Naive thymus-derived CD8-positive, alpha-beta T cell (primary cell): ENCODE measurements at places on chromosomes 1 and 21.

GRCh38 chr1:230682882-230683610 lies 30.9 kb downstream of the AGT start:
- DNase-seq, result no peak

DNA sequence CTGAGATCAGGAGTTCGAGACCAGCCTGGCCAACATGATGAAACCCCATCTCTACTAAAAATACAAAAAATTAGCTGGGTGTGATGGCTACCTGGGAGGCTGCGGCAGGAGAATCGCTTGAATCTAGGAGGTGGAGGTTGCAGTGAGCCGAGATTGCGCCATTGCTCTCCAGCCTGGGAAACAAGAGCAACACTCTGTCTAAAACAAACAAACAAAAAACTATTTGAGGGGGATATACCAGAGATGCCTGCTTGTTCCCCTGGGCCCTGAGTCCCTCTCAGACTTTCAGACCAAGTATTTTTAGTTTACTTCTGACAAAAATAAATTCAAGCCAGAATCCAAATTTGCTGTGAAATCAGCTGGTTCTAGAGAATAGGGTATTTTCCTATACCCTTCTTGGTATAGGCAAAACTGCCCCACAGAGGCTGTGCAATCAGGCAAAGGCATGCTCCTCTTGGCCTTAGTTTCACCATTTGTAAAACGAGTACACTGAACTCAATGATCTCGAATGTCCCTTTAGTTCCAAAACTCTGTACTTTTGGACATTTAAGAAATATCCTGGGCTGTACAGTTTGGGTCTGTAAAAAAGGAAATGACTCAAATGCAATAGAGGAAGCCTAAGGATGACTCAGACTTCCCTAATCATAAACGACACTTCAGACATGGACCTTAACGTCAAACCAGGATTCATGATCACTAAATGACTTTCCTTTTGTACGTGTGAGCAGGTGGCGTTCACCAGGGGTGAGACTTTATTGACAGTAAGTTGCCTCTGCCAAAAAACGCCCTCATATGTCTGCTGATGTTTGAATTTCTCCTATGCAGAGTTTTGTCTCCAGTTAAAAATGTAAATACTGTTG lies 16.1 kb downstream of the ENSA start:
- DNase-seq, result no peak

DNA sequence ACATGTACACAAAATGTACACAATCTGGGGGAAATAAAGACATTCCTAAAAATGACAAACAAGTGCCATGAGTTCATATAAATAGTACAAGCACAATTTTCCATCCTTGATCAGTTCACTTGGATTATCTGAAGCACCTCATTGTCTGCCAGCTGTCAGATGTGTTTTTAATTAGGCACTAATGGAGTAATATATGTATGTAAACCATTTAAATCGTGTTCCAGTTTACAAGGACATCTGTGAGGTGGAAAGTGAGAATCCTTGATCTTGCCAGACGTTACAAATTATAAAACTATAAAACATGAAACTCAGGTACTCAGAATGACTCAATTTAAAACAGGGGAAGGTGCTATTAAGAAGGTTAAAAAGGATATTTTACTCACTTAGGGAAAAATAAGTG lies 1312.2 kb downstream of the PLA2G4A start:
- no peak for DNase-seq

- DNase-seq, result no peak
These were observed 74.9 kb downstream of the NFASC start for GRCh38 chr1:204945565-204945977.

- no peak for DNase-seq
These were observed 142.4 kb downstream of the PLPP3 start for GRCh38 chr1:56436912-56437417.

DNA sequence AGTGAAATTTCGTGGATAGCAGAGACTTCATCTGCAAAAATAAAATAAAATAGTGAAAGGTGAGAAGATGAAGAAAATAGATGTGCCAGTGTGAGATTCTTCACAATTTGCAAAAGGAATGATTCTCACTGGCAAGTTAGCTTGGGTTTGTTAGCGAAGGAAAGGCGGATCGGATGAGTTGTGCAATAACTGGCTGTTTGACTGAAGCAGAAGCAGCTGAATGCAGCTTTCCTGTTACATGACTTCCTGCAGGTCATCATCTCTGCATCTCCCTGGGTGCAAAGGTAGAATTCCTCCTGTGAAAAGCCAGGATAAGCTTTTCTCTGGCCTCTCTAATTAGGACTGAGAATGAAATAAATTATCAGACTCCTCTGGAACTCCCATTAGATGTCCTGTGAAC lies 263.1 kb upstream of the CHRM3 start:
- DNase-seq, result no peak

GRCh38 chr1:25095635-25096200 lies 136.6 kb downstream of the SYF2 start:
- peak; percentile 61 for DNase-seq

- no peak for DNase-seq
These were observed 113.0 kb upstream of the GADD45A start for GRCh38 chr1:67571901-67572593.

DNA sequence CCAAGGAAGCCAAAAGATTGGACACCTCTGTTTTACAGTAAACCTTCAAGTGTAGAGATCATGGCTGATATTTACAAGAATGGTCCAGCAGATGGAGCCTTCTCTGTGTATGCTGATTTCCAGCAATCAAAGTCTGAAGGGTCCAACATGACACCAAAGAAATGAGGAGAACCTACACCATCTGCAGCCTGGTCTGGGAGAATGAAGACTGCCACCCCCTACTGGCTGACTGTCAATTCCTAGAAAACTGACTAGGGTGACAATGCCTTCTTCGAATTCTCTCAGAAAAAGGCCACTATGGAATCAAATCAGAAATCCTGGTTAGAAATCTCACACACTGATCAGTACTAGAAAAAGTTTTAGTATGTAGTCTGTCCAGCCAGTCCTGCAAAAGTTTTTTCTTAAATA lies 83.3 kb downstream of the CDC42BPA start:
- no peak for DNase-seq

DNA sequence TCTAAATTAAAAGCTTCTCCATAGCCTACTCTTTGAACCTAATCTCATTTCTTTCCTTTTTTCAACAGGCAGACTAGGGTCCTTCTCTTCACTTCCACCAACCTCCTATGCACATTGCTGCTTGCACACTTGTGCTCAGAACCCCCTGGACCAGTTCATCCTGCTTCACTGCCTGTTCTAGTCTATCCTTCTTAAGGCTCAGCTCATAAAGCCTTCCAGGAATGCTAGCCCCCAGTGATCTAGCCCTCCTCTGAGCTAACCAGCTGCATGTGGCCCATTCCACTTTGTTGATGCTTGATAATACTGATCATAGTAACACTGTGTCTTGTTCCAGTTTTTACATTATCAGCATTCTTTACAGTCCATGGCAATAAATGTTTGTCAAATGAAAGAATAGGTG lies 22.9 kb upstream of the PHGDH start:
- no peak for DNase-seq

GRCh38 chr1:59815892-59816291 lies 1.1 kb downstream of the HOOK1 start:
- no peak for DNase-seq

- no peak for DNase-seq
These were observed at the start of gene COL16A1 for GRCh38 chr1:31703431-31704270. COL16A1 (minus strand) TSS chr1:31704017; CDS start chr1:31702193, 1,824 bp downstream.

- no peak for DNase-seq
These were observed 1.2 kb upstream of the CAPN2 start for GRCh38 chr1:223711173-223711572.

- DNase-seq, result no peak
These were observed 1.4 kb downstream of the TRAPPC10 start for GRCh38 chr21:44013380-44014088.

GRCh38 chr1:236311040-236311439 lies 29.3 kb upstream of the ERO1B start:
- DNase-seq, result no peak

DNA sequence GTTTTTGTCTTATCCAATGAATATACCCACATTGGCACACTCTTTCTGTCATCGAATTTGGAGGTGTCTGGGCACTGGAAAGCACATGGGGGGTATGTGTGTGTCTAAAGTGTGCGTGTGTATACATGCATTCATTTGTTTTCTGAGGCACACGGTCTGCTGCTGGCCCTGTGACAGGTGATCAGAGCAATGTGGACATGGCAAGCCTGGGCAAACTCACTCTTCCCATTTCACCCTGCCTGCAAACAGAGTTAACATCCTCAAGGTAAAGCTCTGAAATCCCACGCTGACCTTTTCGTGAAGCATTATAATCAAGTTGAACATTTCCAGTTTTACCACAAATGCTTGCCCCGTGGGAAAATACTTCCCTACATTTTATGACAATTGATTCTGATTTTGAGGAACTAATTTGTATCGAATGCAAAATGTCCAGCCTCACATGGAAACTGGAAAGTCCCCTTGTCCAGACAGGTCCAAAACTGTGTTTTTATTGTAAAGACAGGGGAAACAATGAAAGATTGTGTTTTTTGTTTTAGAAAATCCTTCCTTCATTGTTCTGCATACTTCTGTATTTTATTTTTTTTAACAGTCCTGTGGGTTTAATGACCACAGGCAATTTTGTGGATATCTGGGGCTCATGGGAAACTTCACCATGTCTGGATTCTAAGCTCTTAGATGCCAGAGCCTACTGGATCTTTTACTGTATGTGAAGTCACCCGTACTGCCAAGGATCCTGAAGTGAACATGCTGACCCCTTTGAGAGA lies 160.9 kb downstream of the PBX1 start:
- DNase-seq, result no peak

GRCh38 chr1:162625679-162626078 lies 6.6 kb upstream of the DDR2 start:
- no peak for DNase-seq

DNA sequence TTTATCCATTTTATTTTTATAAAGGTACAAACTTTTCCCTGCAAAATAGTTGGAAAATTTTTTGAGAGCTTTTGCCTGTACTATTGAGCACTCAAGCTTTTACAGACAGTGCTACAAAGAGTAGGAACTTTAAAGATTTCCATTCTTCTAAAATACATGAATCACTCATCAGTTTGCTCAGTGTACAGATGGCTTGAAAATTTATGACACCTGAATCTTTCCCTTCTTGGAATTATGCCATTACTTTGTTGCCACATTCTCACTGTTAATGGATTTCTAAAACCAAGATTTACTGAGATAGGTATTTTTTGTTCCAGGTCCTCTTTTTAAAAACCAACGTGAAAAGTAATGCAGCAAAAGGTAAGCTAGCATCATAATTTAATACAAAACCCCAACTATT lies 76.0 kb downstream of the GPATCH2 start:
- DNase-seq, result no peak

- DNase-seq, result no peak
These were observed 1.5 kb downstream of the MRPL55 start for GRCh38 chr1:228107636-228108035.

DNA sequence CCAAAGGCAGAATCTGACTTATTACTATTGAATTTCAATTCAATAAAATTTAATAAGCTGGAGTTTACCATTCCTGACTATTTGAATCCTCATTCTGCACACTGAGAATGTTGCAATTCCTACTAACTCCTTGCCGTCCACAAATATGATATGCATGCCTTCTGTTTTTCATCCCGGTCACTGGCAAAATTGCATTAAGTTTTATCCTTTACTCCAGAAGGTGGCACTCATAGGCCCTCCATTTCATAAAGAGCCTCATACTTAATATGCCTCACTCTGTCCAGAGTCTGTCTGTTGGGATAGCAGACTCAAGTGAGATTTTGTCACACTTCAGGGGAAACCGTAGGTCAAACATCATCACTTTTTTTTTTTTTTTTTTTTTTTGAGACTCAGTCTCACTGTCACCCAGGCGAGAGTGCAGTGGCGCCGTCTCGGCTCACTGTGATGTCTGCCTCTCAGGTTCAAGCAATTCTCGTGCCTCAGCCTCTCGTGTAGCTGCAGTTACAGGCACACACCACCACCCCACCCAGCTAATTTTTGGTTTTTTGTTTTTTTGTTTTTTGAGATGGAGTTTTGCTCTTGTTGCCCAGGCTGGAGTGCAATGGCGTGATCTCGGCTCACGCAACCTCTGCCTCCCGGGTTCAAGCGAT lies 27.3 kb downstream of the F11R start:
- DNase-seq, result no peak

GRCh38 chr1:88529581-88529980 lies 154.5 kb upstream of the PKN2 start:
- DNase-seq, result no peak

DNA sequence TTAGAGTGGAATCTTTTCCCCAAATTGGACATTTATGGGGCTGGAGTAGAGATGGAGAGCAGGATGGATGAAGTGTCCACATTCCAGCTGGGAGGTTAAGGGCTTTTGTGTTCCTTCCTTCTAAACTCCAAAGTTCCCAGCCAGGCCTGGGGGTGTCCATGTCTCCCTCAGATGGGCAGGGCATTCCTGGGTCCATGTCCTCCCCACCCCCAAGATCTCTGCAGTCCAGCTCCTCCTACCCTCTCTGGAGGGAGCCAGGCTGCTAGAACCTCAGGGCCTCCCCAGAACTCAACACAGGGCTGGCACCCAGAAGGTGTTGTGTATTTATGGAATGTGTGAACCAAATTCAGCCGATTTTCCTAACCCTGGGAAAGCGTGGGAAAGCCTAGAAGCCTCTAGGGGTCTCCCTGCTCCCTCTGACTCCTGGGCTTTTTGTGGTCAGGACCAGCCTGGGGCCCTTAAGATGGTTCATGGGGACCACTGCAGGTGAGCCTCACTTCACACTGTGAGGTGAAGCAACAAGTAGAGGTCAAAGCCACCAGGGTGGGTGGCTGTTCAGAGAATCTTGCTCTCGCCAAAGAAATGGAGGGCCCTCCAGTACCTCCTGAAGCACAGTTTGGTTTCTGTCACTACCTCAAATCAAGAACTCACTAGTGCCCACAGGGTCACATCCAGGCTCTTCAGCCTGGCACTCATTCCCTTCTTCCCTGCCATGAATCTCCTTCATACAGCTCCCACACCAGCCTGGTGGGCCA lies 54.8 kb downstream of the GLIS1 start:
- no peak for DNase-seq

GRCh38 chr1:77218477-77219165 lies 609 bp downstream of the PIGK start:
- DNase-seq, result no peak

GRCh38 chr1:42239041-42239440 lies 74.5 kb upstream of the GUCA2A start:
- no peak for DNase-seq

GRCh38 chr1:187411118-187411517 lies 582.4 kb downstream of the PLA2G4A start:
- DNase-seq, result no peak

DNA sequence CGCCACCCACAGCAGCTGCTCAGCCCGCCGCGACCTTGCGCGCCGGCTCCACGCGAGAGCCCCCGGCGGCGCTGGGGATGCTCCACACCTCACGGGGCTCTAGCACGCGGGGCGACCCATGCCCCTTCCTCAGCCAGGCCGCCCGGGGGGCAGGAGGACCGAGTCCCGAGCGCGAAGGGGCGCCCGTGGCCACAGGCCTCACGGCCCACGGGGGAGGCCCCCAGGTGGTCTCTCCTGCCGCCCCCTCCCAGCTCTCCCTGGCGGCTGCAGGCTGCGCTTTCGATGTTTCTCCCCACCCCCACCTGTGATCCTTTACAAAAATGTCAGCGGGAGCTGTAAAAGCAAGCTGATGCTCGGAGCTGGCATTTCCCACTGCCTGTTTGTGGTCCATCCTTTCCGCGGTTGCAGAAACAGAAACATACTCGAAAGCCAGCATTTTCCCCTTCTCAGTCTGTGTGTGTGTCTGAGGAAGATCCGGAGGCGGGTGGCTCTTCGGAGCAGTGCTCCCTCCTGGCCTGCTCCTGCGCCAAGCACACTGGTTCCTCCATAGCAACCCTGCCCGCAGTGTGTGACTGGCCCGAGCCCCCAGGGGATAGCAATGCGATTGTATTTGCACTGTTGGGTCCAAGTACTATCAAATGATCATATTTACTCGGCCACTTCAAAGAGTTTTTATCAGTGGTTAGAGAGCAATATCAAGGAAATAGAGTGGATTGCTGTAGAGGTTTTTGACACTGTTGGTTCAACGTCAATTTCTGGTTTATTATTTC lies 2.1 kb downstream of the KIF26B start:
- no peak for DNase-seq
